ENCODE measurements at places on chromosomes 12 and 14.

GRCh38 chr12:40375076-40375475, 150.3 kb downstream of the LRRK2 start:
- H3K4me3 ChIP-seq: no peak overlapping the region
- no peaks in the 10 kb centered on the region for H3K4me1 ChIP-seq
- DNase-seq: no peak
- H3K27ac ChIP-seq: no peak overlapping the region
- H3K27me3 ChIP-seq: no peaks in the 10 kb centered on the region
- H3K36me3 ChIP-seq: no peaks in the 10 kb centered on the region

- no peak overlapping the region for H3K4me3 ChIP-seq
- no peak for DNase-seq
- H3K36me3 ChIP-seq: no peaks in the 10 kb centered on the region
- H3K4me1 ChIP-seq: no peaks in the 10 kb centered on the region
- peaks cover 13% of the 10 kb centered on the region for H3K27me3 ChIP-seq
These were observed 13.5 kb downstream of the NFATC4 start for GRCh38 chr14:24381363-24382063.

GRCh38 chr12:6124411-6125309, at the start of gene VWF:
VWF (minus strand) TSS chr12:6124670; CDS start chr12:6123196, 1,474 bp downstream.
- no peaks in the 10 kb centered on the region for H3K36me3 ChIP-seq
- H3K4me3 ChIP-seq: no peak within 1 kb of the TSS
- no peaks in the 10 kb centered on the region for H3K4me1 ChIP-seq
- H3K27me3 ChIP-seq: peaks cover 16% of the 10 kb centered on the region
- no peak for DNase-seq
- no peak within 1 kb of the TSS for H3K27ac ChIP-seq

DNA sequence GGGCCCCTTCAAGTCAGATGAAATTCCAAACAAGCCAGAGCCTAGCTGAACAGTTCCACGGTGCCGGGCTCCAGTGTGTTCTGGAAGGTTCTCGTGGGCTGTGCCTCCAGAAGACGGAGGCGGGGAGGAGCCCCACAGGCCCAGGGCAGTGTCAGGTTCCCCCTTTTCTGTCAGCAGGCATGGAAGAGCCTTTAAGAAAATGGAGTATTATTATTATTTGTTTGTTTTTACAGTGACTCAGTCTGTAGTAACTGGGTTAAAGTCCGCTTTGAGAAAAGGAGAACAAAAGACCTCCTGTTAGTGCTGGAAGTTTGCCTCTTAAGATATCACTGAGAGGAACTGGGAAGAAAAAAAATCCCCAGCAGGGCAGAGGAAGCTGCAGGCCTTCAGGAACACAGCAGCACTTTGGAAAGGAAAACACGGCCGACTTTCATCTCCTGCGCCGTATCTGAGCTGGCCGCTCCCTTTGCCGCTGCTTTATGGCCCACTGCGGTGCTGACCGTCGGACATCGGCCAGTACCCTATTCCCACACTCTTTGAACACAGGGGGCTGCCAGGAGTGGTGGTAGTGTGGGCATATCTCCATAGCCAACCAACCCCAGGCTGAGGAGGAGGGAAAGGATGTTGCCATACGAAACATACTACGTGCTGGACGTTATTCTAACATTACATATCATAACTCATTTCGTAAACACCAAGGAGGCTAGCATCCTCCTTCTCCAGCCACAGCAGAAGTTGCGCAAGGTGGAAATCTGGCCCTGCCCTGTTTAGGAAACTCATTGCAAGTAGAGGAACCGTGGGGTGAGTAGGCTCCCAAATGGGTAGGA, 194.0 kb downstream of the ZFP36L1 start:
- H3K36me3 ChIP-seq: no peaks in the 10 kb centered on the region
- H3K27me3 ChIP-seq: no peaks in the 10 kb centered on the region
- peaks cover 15% of the 10 kb centered on the region for H3K4me1 ChIP-seq

- H3K36me3 ChIP-seq: peaks cover 55% of the 10 kb centered on the region
- DNase-seq: no peak
- no peaks in the 10 kb centered on the region for H3K4me1 ChIP-seq
- no peak overlapping the region for H3K27ac ChIP-seq
- H3K27me3 ChIP-seq: no peaks in the 10 kb centered on the region
- no peak overlapping the region for H3K4me3 ChIP-seq
These were observed 18.7 kb downstream of the TMX1 start for GRCh38 chr14:51258788-51259187.
